ENCODE measurements at places on chromosomes 7 and 10.

DNA sequence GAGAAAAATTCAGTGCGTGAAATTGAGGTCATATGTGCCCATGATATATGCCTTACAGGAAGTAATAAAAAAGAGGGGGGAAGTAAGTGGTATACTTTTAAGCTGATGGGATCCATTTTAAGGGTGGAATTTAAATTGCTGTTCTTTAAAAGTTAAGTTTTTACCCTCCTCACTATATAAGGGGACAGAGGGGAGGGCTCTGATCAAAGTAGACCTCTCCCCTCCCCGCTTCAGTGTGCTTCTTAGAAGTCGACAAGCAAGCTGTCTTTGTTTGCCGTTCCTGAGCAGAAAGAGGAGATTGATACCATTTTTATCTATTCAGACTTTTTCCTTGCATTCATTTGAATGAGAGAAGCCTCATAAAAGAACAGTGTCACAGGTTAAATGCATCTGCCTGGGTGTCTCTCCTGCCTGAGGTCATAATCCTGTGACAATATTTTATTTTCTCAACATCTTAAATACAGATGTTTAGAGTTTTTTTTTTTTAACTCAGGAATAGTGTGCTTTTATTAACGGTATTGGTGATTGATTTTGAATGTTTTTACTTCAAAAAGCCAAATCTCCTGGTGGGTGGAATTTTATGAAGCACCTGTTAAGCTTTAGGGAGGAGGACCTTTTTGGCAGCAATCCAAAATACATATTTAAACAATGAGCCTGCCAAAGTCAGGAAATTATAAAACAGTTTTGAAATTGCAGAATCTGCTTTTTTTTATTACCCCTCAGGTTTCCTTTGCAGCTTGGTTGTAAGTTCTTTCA is 141.7 kb downstream of the KAT6B start:
- DNase-seq = peak; percentile 62

DNA sequence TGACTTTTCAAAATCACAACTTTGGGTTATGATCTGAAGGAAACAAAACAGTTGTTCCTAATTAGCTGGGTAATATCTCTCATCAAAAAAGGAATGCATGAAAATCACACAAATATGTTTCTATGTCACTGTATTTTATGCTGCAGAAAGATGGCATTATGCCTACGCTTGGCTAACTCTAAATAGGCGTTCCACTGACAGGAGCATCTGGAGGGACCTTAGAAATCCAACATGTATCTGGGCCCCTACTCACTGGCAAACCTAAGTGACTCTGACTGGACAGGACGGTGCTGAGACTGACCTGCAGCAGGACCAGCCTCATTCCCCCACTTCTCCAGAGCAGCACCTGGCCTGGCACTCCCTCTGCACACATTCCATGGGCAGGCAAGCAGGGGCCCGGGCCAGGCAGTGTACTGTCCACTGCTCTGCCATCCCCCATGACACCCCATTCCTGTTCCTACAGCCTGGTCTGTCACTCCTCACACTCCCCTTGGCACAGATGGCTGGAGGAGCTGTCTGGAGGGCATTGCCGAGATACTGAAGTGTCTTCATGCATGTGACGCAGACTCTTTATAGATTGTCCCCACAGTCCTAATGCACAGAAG is 2.6 kb upstream of the MYL7 start:
- no peak for DNase-seq

DNA sequence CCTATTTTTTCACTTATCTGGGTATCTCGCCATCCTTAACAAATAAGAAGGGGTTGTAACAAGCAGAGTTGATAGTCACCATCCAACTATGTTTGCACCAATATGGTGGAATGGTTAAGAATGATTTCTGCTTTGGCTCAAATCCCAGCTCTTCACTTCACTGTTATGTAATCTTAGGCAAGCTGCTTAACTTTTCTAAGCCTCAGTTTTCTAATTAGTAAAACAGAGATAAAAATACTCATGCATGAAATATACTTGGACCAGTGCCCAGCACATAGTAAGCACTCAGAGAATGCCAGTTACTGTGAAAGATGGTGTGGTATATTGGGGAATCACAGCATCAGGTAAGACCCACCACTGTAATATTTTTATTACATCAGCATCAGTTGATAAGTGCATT is 33.6 kb downstream of the ABCB1 start:
- no peak for DNase-seq

GRCh38 chr10:69394020-69394419 is 22.7 kb downstream of the TACR2 start:
- DNase-seq = no peak

- no peak for DNase-seq
These were observed 106.7 kb downstream of the TES start for GRCh38 chr7:116316838-116317628.

GRCh38 chr7:130521258-130521951 is 29.5 kb downstream of the MEST start:
- no peak for DNase-seq

DNA sequence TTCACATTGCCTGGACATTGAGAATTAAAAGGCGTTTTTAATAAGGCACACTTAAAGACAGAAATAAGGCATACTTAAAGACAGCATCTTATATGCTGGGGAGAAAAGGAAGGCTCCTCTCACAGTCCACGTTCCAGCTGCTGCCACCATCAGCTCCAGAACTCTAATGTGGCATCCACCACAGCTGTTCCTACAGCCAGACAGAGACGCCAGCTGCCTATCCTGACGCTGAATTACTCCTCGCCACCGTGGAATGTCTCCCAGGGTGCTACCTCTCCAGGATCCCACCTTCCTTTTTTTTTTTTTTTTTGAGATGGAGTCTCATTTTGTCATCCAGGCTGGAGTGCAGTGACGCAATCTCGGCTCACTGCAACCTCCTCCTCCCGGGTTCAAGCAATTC is 30.8 kb downstream of the SLC37A3 start:
- no peak for DNase-seq

DNA sequence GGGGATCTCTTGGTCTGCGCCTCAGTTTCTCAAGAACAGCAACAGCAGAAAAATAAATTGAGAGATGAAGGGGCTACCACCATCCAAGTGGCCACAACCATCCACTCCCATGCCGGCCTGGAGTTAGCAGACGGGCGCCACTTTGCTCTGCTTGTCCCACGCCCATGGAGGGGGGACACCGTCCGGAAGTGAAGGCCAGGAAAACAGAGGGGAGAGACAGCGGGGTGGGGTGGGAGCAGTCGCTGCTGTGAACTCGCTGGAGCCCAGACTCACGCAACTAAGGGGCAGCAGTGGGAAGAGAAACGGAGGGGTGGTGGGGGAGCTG is 135.4 kb downstream of the KIF20B start:
- DNase-seq = no peak

- no peak for DNase-seq
These were observed 5.6 kb upstream of the EMX2 start for GRCh38 chr10:117536866-117537435.

GRCh38 chr10:71367271-71367670 is 29.4 kb upstream of the CDH23 start:
- DNase-seq = peak; percentile 79

GRCh38 chr7:129295015-129295423 is 70.2 kb downstream of the AHCYL2 start:
- DNase-seq = peak; percentile 62

GRCh38 chr10:94846204-94846603 is 83.7 kb downstream of the CYP2C19 start:
- no peak for DNase-seq

DNA sequence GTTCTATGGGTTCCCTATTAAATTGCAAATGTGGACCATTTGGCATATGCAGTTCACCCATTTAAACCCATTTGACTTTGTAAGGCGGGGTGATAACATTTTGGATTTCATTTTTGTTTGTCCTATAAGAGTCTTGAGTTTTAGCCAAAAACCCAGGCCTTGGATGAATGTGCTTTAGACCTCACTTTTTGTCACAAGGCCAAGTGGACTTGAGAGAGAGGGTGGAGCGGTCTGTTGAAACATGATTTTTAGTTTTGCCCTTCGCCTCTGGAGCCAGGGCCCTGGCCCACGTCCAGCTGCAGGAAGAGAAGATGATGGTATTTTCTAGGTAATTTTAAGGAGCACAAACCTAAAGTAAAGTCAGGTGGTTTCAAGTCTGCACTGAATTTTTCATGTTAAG is 260.1 kb downstream of the SLC25A13 start:
- no peak for DNase-seq

DNA sequence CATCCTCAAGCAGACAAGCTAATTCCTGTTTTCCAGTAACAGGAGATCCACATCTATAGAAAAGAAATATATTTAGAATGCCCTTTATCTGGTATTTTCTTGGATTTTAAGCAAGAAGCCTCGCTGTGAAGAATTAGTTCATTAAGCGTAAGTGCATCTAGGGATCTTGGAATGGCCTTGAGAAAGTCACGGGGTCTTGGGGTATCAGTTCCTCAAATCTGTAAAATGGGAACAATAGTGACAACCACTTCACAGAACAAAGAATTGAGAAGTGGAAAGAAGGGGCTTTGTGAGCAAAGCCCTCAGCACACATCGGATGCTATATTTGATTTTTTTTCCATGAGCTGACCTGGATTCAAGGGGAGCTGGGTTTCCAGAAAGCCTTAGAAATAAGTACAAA is 32.3 kb upstream of the WDFY4 start:
- DNase-seq = no peak

- peak; percentile 40 for DNase-seq
These were observed 759 bp downstream of the DNAJB12 start for GRCh38 chr10:72353965-72354355.

GRCh38 chr7:30226614-30227268 is 57.7 kb upstream of the ZNRF2 start:
- no peak for DNase-seq

DNA sequence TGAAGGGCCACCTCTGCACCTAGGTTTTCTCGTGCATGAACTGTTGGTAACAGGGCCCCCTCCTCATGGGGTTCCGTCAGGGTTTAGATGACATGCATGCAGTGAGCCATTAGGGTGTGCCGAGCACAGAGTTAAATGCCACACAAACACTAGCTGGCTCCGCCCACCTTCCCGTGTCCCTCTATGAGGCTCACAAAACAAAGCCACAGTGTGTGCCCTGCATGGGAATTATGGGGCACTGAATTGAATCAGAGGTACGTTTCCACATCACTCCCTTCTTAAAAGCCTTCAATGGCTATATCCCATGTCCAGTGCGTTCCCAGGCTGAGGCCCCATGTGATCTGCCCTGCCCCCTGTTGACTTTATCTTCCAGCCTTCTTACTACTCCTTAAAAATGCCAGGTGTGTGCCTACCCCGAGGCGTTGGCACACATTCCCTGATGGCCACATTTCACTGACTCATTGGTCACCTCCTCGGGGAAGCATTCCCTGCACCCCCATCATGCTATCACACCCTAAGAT is 35.7 kb downstream of the GSDME start:
- DNase-seq = no peak

- DNase-seq = no peak
These were observed 32.0 kb downstream of the STRA8 start for GRCh38 chr7:135265637-135266036.

GRCh38 chr10:120555842-120556532 is 99.0 kb downstream of the PLPP4 start:
- DNase-seq = no peak

DNA sequence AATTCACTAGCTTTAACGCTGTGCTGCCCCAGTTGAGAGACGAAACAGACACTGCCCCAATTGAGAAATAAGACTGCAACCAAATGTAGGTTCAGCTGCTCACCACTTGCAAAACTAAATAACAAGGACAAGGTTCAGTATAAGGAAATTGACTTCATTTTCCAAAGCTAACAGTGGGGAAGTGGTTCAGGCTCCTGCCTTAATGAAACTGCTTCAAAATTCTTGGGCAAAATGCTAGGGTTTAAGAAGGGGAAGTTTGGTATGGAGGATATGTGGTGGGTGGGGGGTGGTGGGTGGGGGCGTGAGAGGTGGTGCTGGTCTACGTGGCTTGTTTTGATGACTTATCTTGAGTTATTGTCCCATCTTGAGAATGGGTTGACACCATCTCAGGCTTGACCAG is 21.8 kb downstream of the MRPL32 start:
- no peak for DNase-seq

DNA sequence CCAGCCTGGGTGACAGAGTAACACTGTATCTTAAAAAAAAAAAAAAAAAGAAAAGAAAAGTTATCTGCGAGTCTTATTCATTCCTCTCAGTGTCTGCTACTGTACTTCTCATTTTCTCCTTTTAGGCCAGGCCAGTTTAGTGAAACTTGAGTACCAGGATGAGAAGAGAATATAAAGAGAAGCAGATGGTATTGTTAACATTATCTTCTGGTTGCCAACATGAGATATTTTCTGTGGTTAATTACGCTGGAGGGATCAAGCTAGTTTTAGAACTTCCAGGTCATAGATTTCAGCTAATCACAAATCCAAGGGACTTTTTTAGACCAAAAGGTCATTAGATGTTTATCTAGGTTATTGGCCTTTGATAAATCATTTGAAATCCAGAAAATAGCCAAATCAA is 252.6 kb upstream of the SMIM30 start:
- no peak for DNase-seq

DNA sequence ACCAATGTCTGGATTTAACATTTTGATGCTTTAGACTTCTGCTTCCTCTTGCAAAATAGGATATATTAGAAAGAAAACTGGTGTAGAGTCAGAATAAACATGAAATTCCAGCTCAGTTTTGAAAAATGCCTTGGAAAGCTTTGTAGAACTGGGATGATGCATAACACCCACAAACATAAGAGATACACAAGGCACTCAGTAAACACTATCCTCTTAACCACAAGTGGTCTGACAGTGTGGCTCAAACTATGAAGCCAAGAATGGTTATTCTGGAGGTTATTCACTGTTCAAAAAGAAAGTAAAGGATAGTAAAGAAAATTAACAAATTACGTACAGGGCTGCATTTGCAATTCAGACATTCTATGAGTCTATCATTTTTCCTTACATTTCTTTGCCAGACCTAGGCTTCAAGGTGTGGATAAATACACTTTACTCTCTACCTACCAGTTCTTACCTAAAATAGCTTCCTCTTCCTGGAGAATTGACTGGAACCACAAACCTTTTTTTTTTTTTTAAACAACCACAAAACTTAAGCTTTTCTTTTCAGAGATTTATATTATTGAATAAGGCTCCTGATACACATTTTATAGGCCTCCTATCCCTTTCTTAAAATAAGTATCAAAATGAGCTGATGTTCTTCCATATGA is 9.0 kb upstream of the RSBN1L start:
- no peak for DNase-seq

- DNase-seq = no peak
These were observed 5.1 kb downstream of the GOLGA7B start for GRCh38 chr10:97854743-97855142.

DNA sequence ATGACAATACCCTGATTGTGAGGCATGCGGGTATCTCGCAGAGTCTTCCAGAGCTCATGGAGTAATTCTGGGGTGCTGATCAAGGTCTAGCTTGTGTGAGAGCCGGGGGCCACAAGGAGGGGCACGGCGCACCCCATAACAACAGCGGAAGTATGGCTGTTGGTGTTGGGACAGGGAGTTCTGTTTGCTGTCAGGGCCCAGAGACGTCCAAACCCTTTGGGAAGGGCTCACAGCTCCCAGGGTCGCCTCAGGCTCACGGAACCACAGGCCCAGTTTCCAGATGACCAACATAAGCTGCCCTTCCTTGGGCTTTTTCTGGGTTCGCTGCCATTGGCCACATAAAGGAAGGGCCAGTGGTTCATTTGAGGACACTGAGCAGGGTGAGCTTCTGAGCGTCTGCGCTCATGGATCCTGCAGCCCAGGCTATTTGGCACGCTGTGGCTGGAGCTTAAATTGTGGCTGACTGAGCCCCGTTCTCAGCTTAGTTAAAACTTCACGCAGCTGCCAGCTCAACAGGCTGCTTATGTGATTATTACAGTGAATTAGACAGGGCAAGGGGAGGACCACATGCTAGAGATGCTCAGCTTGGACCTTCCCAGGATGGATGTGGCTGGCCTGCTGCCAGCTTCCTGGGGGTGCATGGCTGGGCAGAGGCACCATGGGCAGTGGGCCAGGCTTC is 92.3 kb downstream of the DNAJB6 start:
- DNase-seq = no peak

Data from NB4 (cell line).